ENCODE measurements at places on chromosomes 16 and 17.

DNA sequence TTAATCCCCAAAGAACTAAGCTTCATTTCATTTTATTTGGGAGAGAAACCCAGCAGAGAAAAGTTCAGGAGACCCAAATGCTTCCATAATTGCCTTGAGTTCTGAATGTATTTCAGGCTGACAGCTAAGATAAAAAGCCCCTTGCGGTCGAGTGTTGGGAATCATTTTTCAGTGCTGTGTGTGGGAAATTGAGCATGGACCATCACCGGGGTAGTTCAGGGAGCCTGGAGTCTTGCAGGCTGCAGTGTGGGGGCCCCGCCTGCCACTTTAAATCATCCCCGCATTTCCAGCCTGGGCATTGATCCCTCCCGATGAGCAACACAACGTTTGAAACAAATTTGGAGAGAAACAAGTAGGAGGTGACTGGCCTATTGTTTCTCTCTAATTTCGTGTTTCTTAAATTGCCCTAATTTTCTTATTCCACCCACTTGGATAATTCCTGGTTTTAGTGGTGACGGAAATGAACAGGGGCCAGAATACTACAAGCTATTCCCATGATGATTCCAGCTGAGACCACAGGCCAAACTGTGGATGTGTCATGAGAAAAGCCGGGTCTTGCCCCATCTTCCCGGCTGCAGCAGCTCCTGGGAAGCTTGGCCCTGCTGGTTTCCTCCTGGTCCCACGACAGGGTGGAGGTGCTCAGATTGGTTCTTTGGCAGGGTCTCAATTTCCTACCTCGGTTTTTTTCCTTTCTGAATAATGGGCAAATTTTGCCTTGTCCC is 75.1 kb downstream of the FOXL1 start:
- DNase-seq = no peak

- no peak for DNase-seq
Measured at GRCh38 chr16:29112755-29113347, 128.0 kb downstream of the LAT start.

GRCh38 chr17:16363749-16364536 is 10.7 kb upstream of the CENPV start:
- peak; percentile 72 for DNase-seq

GRCh38 chr16:726188-726437 is 130 bp downstream of the CCDC78 start:
- no peak for DNase-seq

DNA sequence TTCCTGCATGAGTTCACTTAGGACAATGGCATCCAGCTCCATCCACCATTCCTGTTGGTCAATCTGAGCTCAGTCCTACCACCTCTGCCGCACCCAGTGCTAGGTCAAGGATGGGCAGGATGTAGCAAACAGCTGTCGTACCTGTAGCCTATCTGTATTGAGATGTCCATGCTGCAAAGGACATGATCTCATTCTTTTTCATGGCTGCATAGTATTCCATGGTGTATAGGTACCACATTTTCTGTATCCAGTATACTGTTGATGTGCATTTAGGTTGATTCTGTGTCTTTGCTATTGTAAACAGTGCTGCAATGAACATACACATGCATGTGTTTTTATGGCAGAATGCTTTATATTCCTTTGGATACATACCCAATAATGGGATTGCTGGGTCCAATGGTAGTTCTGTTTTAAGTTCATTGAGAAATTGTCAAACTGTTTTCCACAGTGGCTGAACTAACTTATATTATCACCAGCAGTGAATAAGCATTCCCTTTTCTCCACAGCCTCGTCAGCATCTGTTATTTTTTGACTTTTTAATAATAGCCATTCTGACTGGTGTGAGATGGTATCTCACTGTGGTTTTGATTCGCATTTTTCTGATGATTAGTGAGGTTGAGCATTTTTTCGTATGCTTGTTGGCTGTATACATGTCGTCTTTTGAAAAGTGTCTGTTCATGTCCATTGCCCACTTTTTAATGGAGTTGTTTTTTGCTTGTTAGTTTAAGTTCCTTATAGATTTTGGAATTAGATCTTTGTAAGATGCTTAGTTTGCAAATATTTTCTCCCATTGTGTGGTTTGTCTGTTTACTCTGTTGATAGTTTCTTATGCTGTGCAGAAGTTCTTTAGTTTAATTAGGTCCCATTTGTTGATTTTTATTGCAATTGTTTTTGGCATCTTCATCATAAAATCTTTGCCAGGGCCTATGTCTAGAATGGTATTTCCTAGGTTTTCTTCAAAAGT is 7.2 kb upstream of the MRTFB start:
- DNase-seq = no peak

DNA sequence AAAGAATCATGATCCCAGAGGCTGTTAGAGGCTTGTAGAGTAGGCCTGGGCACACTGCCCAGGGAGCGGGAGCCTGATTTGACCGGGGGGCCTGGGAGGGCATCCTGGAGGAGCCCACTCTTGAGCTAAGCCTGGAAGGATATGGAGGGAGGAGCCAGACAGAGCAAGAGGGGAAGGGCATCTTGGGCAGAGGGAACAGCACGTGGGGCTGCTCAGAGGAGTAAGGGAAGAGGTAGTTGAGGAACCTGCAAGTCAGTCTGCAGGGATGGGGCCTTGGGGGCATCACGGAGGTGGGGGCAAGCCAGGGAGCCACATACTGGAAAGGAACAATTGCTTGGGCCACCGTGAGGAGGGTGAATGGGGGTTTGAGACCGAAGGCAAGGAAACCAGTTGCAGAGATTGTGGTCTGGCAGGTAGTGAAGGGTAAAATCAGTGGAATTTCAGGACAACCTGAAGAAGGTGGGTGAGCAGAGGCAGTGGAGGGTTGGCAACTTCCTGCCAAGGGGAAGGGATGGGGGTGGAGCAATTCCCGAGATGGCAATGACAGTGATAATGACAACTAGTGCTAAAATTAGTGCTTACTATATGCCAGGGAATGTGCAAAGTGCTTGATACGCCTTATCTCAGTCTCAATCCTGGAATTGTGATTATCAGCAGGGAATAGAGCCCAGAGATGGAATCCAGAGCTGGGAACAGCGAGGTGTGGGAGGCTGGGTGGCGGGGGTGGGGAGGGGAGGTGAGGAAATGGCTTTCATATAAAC is 9.7 kb upstream of the RAI1 start:
- no peak for DNase-seq

GRCh38 chr17:16994631-16995030 is 22.7 kb upstream of the TNFRSF13B start:
- DNase-seq = no peak

DNA sequence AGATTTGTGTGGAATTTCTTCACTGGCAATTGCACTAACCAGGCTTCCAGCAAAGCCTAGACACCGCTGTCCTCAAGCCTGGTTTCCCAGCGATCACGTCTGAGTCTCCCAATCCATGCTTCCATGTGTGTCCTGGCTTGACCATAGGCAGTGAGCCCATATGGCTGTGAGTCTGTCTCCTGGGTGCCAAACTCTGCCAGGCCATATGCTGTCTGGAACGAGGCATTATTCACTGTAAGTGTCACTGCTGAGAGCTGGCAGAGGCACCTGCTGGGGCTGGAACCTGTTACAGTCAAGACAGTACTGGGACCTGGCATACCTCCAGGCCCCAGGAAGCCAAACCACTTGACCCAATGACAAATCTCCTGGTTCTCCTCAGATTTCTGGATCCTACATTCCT is 60.4 kb downstream of the HS3ST2 start:
- no peak for DNase-seq

DNA sequence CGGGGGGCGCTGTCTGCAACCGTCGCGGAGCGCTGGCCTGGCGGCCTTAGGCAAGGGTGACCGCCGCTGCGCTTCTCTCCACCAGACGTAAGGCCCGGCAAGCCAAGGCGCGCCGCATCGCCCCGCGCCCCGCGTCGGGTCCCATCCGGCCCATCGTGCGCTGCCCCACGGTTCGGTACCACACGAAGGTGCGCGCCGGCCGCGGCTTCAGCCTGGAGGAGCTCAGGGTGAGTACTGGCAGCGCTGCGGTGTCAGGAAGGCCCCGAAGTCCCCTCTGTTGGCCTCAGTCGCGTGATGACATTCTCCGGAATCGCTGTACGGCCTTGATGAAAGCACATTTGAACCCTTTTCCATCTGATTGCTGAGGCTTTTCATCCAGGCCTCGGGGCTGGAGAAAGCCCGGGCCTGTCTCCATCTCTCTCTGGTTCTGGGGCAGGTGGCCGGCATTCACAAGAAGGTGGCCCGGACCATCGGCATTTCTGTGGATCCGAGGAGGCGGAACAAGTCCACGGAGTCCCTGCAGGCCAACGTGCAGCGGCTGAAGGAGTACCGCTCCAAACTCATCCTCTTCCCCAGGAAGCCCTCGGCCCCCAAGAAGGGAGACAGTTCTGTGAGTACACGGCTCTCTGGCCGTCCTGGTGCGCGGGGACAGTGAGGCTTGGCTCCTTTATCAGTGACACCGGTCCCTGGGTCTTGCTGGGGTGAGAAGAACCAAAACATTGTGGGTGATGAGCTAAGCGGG is 831 bp downstream of the RPL13 start:
- DNase-seq = no peak

- DNase-seq = no peak
Measured at GRCh38 chr17:14080847-14081251, 11.5 kb downstream of the COX10 start.

DNA sequence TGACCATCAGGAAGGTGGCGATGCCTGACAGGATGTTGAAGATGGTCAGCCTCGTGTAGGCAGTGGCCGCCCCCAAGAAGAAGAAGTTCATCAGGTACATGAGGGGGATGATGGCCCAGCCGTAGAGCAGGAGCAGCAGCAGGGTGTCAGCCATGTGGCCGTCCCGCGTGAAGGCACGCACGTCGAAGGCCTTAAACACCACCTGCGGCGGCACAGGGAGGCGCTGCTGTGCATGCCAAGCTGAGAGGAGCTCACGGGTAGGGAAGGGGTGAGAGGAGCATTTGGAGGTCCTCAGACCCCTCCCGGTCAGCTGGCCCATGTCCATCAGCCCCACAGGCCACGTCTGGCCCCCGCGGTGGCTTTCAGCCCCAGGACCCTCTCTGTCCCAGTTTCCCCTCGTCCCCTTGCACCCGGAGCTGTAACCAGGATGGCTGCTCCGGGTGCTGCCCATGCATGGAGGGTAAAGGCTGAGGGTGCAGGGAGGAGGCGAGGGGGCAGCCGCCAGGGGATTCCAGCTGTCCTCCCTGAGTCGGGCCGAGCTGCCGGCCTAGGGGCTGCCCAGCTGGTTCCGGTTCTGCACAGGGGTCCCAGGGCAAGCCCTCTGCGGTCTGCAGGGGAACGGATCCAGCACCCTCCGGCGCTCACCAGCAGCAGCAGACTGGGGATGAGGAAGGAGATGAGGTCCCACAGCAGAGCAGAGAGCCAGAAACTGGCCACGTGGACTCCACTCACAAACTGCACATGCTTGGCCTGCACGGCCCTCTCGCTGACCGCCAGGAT is 17.1 kb upstream of the RNPS1 start:
- no peak for DNase-seq

GRCh38 chr17:27529230-27529796 is 73.1 kb downstream of the KSR1 start:
- DNase-seq = no peak
